Body of pancreas (tissue), 4 donors: ENCODE measurements at places on chromosomes 7 and 10. TPM values are rescaled to one million over a fixed set of nuclear protein-coding genes. Genes with fewer than 3 reads are reported as not detected.

GRCh38 chr10:88342733-88343310 is 240.3 kb downstream of the RNLS start:
- no peak overlapping the region for H3K4me3 ChIP-seq
- DNase-seq: no peak
- H3K36me3 ChIP-seq: no peaks in the 10 kb centered on the region
- no peaks in the 10 kb centered on the region for H3K27me3 ChIP-seq
- H3K4me1 ChIP-seq: peaks cover 23% of the 10 kb centered on the region

GRCh38 chr10:78805176-78805575 is 263.6 kb upstream of the ZMIZ1 start:
- H3K27me3 ChIP-seq: no peaks in the 10 kb centered on the region
- DNase-seq: peak; percentile 63
- peak overlapping the region; percentile 68 for H3K27ac ChIP-seq
- peaks cover 9% of the 10 kb centered on the region for H3K4me1 ChIP-seq
- no peaks in the 10 kb centered on the region for H3K36me3 ChIP-seq

GRCh38 chr10:124403548-124403947 is 15.2 kb downstream of the OAT start:
- H3K36me3 ChIP-seq: peaks cover 16% of the 10 kb centered on the region
- H3K27me3 ChIP-seq: no peaks in the 10 kb centered on the region
- DNase-seq: no peak
- H3K4me3 ChIP-seq: no peak overlapping the region

GRCh38 chr7:82032901-82033300 is 263.1 kb upstream of the HGF start:
- no peak overlapping the region for H3K4me3 ChIP-seq
- H3K27ac ChIP-seq: no peak overlapping the region
- H3K27me3 ChIP-seq: no peaks in the 10 kb centered on the region
- no peak for DNase-seq

GRCh38 chr7:27116031-27116961 is 13.8 kb upstream of the HOXA2 start:
- no peak overlapping the region for H3K27ac ChIP-seq
- no peak for DNase-seq
- peaks cover 8% of the 10 kb centered on the region for H3K4me1 ChIP-seq
- no peak overlapping the region for H3K4me3 ChIP-seq
- peaks cover 5% of the 10 kb centered on the region for H3K27me3 ChIP-seq
- H3K36me3 ChIP-seq: no peaks in the 10 kb centered on the region

DNA sequence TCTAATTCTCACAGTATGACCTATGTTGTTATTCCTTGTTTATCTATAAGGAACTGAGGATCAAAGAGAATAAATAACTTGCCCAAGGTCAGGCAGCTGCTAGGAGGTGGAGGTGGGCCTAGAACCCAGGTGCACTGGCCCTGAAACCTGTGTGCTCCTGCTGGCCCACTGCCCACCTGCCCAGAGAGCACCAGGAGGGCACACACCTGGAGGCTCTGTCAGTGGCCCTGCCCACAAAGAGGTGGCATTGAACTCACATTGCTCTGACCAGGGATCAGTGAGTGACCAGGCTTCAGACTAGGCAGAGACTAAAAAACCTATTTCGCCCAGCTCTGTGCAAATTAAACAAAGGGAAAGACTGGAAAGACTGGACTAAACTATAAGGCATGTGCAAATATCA is 210.6 kb downstream of the TNS3 start:
- H3K36me3 ChIP-seq: peaks cover 12% of the 10 kb centered on the region
- H3K4me1 ChIP-seq: peaks cover 67% of the 10 kb centered on the region
- peak; percentile 45 for DNase-seq
- H3K27ac ChIP-seq: peak overlapping the region; percentile 18

DNA sequence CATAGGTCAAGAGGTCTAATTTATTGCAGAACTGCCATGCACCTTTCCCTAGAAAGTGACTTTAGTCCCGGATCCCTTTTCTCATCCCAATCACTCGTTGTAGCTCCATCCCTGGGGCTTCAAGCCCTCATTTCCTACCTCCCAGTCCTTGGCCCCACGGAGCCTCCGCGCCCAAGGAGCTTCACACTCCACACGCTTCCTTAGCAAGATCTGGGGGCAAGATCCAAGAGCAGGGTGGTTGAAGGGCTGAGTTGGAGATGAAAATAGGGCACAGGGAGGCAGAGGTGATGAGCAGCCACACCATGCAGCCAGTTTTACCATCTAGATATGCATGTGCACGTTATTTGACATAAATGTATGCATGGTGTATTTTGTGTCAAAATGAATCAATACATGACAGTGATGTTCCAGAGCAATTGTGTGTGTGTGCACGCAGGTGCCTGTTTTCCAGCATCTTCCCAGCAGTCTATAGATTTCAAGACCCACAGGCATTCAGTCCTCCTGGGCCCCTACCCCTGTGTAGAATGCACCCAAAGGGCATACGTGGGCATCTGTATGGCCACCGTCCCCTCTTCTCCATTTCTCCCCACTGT is 6.0 kb upstream of the TRPV6 start:
- H3K27me3 ChIP-seq: no peaks in the 10 kb centered on the region
- no peak overlapping the region for H3K27ac ChIP-seq
- H3K4me1 ChIP-seq: no peaks in the 10 kb centered on the region
- H3K36me3 ChIP-seq: no peaks in the 10 kb centered on the region
- H3K4me3 ChIP-seq: no peak overlapping the region

- H3K4me3 ChIP-seq: no peak overlapping the region
- no peaks in the 10 kb centered on the region for H3K27me3 ChIP-seq
- H3K27ac ChIP-seq: peak overlapping the region; percentile 26
- H3K4me1 ChIP-seq: peaks cover 23% of the 10 kb centered on the region
- DNase-seq: no peak
Measured at GRCh38 chr10:14173391-14173705, 157.4 kb downstream of the FRMD4A start.

DNA sequence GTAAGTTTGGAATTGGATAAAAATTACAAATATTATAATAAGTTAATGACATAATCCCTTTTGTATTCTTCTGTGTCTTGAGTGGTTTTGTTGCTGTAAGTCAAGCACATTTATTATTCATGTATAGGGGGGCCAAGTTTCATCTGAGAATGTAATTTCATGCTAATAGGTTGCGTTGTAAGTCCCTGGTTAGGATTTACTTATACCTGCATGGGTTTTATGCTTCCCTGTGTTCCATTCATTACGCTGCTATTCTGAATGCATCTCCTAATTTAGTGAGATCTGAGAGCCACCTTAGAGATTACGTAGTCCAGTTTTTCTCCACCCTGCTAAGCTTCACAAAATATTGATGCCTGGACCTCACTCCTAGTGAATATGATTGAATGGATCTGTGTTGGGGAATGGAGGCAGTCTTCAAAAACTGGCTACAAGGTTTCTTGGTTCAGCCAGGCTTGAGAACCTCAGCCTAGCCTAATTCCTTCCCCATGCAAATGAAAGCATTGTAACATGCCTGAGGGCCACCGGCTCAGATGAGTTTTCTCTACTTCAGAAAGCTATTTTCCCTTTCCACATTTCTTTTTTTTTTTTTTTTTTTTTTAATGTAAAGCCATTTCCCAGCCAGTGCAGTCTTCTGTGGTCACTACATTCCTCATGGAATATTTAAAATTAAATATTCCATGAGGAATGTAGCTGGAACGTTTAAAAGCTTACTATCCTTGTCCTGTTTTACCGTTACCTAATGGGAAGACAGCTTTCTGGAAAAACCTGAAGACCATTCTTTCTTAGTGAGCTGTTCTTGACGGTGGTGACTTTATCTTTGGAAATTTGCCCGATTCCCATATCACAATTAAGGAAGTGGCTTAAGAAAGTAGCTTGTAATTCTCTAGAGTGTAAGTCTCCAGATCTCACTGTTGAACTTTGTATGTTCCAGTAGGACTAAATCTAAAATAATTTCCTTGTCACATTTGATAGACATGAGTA is 16.0 kb downstream of the PAPSS2 start:
- H3K36me3 ChIP-seq: no peaks in the 10 kb centered on the region
- H3K27me3 ChIP-seq: no peaks in the 10 kb centered on the region
- no peak overlapping the region for H3K4me3 ChIP-seq
- no peak for DNase-seq

DNA sequence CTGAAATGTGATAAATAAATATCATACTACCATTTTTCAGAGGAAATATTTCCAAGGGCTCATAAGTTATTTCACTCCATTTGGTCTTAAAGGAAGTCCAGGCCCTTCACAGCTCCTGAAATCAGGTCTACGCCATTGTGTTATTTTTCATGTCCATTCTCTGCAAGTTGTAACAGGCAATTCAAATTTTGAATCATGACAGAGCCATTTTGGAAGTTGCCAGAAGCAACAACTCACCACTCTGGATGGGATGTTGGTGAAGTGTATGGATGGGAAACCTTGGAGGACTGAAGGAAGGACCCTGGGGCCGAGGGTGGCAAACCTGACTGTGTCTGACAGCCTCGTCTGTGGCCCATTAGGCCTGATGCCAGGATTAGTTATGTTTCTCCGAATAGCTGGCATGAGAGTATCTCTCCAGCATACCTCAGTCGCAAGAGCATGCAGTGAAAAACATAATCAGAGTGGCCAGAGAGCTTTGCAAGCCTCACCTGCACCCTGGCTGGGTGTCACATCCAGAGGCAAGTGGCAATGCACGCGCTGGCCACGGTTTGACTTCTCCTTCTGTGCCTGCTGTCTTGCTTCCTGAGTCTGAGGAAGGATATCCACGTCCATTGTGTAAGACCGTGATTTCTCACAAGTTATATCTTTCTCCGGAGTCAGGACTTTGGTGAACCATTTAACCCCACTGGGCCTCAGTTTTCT is 87.1 kb downstream of the NRP1 start:
- no peaks in the 10 kb centered on the region for H3K36me3 ChIP-seq
- H3K4me1 ChIP-seq: no peaks in the 10 kb centered on the region
- H3K4me3 ChIP-seq: no peak overlapping the region
- no peak overlapping the region for H3K27ac ChIP-seq
- H3K27me3 ChIP-seq: no peaks in the 10 kb centered on the region

GRCh38 chr7:123789206-123789784 is 40.5 kb upstream of the WASL start:
- H3K36me3 ChIP-seq: no peaks in the 10 kb centered on the region
- peaks cover 7% of the 10 kb centered on the region for H3K4me1 ChIP-seq
- no peak for DNase-seq
- no peak overlapping the region for H3K4me3 ChIP-seq
- H3K27me3 ChIP-seq: no peaks in the 10 kb centered on the region
- no peak overlapping the region for H3K27ac ChIP-seq

DNA sequence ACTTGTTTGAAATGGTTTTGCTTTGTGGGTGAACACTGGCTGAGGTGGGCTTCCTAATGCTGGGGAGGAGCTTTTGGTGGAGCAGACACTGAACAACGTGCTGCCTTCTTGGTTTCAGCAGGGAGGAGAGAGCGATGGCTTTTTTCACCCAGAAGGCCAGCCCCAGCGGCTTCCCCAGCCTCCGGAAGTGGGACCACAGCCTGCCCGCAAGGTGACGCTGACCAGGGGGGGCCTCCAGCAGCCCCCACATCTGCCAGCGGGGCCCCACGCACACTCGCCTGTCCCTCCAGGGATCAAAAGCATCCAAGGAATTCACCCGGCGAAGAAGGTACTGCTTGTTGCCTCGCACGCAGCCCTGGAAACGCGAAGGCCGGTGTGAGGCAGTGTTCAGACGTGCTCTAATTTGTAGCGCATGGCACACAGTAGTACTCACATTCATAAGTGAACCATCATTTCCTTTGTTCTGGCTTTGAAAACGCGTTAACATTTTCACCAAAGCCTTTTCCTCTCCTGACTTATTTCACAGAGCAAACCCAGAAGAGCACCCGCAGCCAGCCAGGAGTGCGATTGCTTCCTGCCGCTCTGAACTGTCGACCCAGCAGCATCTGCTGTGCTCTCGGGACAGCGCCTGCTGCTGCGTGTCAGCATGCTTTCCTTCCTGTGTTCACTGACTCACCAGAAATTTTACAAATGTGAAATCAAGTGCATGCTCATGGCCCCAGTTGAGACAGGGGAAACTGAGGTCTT is 48.4 kb downstream of the SHH start:
- no peaks in the 10 kb centered on the region for H3K4me1 ChIP-seq
- no peaks in the 10 kb centered on the region for H3K27me3 ChIP-seq
- H3K4me3 ChIP-seq: no peak overlapping the region

- no peak for DNase-seq
- peaks cover 6% of the 10 kb centered on the region for H3K4me1 ChIP-seq
- H3K27ac ChIP-seq: no peak overlapping the region
- H3K27me3 ChIP-seq: no peaks in the 10 kb centered on the region
- no peaks in the 10 kb centered on the region for H3K36me3 ChIP-seq
Measured at GRCh38 chr7:157434701-157435100, 97.9 kb downstream of the DNAJB6 start.

GRCh38 chr10:23081221-23081750 is 14.1 kb upstream of the MSRB2 start:
- no peaks in the 10 kb centered on the region for H3K36me3 ChIP-seq
- H3K4me3 ChIP-seq: no peak overlapping the region
- no peaks in the 10 kb centered on the region for H3K27me3 ChIP-seq
- DNase-seq: peak; percentile 26
- peak overlapping the region; percentile 7 for H3K27ac ChIP-seq
- H3K4me1 ChIP-seq: peaks cover 13% of the 10 kb centered on the region

DNA sequence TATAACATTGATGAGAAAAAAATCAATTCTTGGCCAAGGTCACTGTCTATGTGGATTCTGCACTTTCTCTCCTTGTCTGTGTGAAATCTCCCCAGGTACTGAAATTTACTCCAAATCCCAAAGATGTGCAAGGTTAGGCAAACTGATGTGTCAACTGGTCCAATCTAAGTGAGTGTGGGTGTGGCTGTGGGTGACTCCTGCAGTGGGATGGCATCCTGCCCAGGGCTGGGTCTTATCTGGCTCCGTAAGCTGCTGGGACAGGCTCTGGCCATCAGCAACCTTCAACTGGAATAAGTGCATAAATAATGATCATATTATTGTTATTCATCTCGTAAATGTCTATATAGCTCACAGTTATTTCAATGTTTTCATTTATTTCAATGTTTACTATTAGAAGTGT is 79.3 kb downstream of the JCAD start:
- no peaks in the 10 kb centered on the region for H3K27me3 ChIP-seq
- H3K4me3 ChIP-seq: no peak overlapping the region
- no peaks in the 10 kb centered on the region for H3K36me3 ChIP-seq
- peaks cover 17% of the 10 kb centered on the region for H3K4me1 ChIP-seq

GRCh38 chr10:71647526-71648253 is 71.9 kb downstream of the C10orf105 start:
- no peaks in the 10 kb centered on the region for H3K4me1 ChIP-seq
- H3K27ac ChIP-seq: no peak overlapping the region
- no peaks in the 10 kb centered on the region for H3K27me3 ChIP-seq
- no peak overlapping the region for H3K4me3 ChIP-seq
- no peaks in the 10 kb centered on the region for H3K36me3 ChIP-seq

DNA sequence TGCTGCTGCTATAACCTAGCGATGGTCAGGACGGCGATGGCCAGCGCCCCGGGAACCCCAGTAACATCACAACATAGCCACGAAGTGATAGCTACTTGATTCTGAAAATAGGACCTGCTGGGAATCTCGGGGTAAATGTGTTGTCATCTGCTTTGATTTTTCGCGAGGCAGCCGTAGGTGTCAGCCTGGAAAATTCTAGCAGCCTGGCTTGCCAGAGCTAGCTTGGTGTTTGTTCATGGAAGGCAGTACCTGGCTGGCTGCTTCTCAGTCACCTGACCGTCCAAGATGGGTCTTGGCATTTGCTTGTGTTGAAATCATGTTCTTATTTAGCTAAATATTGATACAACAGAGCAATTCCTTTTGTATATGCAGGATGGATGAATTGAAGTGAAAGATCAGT is 82.4 kb upstream of the BTBD16 start:
- H3K4me1 ChIP-seq: peaks cover 3% of the 10 kb centered on the region
- H3K27ac ChIP-seq: no peak overlapping the region
- H3K36me3 ChIP-seq: no peaks in the 10 kb centered on the region
- H3K4me3 ChIP-seq: no peak overlapping the region
- no peaks in the 10 kb centered on the region for H3K27me3 ChIP-seq

The GNAT3 gene
- total RNA-seq: not detected

The TPK1 gene
- 1.3 TPM for total RNA-seq

The WIPF3 gene
- total RNA-seq: 1.0 TPM

The PAX4 gene
- total RNA-seq: not detected

The NUTM2E gene
- not detected for total RNA-seq

The ANKRD30A gene
- not detected for total RNA-seq
